ENCODE measurements at places on chromosomes 4 and X.

GRCh38 chrX:43850629-43851028 is 31.6 kb downstream of the MAOB start:
- no peak for DNase-seq

DNA sequence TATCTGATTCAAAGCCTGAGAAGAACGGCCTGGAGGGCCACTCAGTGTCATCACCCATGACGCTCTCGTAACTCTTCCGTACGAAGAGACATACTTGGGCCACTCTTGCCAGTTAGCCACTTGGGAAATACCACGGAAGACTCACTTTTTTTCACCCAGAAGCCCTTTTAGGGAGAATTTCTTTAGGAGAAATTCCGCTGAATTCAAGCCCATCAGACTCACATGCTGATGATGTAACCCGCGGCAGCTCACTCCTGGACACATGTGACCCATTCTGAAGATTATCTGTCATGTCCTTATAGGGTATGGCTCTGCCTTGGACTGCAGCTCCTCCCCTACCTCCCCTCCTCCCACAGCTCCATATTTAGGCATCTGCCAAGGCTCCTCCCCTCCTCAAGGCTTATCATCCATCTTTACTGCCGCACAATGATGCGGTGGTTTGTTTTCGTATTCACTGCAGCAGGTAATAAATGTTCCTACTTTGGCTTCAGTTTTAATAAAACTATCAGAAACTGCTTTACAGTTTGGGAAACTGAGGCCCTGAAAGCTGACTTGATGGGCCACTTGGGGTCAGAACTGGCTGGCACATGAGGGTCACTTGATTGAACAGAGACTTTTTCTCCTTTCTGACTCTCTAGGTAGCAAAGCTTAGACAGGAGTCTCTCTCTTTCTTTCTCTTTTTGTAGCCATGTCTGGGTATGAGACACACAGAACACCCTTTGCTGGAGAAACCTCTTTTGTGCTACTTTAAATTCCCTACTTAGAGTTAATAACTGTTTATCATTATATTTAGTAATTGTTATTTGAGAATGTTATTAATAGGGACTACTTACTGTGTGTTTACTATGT is 42.1 kb downstream of the RHOH start:
- DNase-seq: peak; percentile 66

- DNase-seq: no peak
These were observed 399.2 kb downstream of the IL15 start for GRCh38 chr4:142035566-142035965.

- no peak for DNase-seq
These were observed 100.8 kb downstream of the SYTL5 start for GRCh38 chrX:38106991-38107655.

DNA sequence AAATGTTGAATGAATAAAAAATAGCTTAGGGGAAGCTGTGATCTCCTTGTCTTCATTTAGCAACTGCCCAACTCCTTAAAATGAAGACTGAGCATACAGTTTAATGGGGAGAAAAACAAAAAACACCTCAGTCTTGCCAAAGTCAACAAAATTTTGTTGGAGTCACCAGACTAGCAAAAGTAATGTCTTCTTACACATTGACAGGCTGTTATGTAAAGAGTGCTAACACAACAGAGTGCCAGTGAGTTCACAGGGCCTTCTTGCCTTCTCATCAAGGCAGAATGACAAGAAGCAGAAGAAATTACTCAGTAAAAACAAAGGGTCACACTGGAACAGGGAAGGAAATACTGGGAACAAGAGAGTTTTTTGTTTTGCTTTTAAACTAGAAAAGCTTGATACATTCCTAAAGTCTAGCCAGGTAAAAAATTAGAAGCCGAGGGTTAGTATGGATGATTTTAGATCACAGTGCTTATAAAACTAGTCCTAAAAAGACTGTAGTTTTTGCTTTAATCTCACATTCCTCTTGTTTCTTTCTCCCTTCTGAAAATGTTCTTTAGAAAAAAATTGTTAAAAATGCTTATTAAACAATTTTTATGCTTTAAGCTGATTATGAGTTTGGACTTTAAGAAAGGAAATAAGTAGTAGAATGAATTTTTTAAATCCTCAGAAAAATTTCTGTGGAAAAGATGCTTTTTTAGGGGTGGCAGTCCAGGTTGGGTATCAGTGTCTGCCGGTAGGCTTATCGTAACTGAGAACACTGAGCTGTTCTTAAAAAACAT is 38.7 kb upstream of the FRAS1 start:
- no peak for DNase-seq

DNA sequence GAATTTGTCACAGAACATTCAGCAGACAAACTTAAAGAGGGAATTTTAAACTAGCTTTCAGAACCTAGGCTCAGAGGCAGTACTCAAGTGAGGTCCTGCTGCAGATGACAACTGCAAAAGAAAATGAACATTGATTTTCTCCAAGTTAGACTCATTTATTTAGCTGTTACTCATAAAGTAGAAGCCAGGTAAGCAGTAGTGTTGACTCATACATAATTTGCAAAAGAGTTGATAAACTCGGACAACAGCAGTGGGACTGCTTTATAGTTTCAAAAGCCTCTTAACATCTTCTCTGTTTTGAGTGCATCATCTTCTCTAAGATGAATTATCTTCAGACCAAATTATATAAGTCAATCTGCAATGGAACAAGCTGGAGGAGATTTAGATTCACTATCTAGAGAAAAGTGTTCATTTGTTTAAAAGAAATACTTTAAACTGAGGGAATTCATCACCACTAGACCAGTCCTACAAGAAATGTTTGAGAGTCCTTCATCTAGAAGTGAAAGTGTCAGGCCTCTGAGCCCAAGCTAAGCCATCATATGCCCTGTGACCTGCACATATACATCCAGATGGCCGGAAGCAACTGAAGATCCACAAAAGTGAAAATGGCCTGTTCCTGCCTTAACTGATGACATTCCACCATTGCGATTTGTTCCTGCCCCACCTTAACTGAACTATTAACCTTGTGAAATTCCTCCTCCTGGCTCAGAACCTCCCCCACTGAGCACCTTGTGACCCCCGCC is 49.5 kb downstream of the COQ2 start:
- no peak for DNase-seq

GRCh38 chrX:9609499-9609898 is 144.6 kb downstream of the TBL1X start:
- DNase-seq: no peak

GRCh38 chr4:173859091-173859713 is 329.2 kb upstream of the HAND2 start:
- DNase-seq: no peak

GRCh38 chr4:68123525-68123924 is 6.1 kb downstream of the TMPRSS11F start:
- no peak for DNase-seq

DNA sequence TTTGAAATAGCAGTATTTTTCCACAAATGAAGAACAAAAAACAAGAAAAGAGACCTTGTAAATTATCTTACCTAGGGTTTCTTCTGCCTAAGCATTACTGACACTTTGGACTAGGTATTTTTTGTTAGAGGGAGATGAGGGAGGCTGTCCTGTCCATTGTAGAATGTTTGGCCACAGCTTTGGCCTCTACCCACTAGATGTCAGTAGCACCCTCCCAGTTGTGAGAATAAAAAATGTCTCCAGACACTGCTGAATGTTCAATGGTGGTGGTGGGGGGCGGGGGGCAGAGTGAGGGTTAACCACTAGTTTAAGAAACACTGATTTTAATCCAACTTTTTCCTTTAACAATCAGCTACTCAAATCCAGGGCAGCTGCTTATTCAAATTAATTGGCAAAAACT is 25.8 kb downstream of the OTUD4 start:
- no peak for DNase-seq

- DNase-seq: peak; percentile 37
These were observed 450 bp downstream of the ACSL1 start for GRCh38 chr4:184825141-184825895.

- no peak for DNase-seq
These were observed 108.5 kb downstream of the PHKA2 start for GRCh38 chrX:18875256-18875878.

DNA sequence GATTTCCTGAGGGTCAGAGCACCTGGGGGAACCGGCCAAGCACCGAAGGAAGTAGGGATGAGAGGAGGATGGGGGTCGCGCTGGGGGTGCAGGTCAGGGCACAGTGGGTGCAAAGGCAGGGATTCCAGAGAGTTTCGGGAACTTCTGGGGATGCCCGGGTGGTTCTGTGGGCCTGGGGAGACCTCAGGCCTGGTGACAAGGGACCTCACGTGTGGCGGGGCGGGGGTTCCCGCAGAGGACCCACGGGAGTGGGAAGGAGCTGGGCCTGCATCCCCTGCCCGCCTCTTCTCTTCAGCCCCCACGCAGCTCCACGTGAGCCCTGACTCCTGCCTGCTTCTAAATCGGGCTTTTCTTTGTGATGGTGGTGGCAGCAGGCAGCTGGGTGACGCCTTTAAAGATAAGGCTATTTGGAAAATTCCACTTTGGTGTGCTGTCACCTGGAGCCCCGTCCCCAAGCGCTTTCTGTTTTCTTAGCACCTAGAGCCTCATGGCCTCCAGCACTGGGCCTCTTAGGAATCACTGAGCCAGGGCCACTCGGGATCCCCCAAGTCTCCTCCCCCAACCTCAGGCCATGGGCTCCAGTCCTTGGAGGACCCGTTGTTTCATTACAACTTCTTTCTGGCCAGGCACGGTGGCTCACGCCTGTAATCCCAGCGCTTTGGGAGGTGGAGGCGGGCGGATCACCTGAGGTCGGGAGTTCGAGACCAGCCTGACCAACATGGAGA is 7.1 kb upstream of the TBC1D14 start:
- DNase-seq: no peak

DNA sequence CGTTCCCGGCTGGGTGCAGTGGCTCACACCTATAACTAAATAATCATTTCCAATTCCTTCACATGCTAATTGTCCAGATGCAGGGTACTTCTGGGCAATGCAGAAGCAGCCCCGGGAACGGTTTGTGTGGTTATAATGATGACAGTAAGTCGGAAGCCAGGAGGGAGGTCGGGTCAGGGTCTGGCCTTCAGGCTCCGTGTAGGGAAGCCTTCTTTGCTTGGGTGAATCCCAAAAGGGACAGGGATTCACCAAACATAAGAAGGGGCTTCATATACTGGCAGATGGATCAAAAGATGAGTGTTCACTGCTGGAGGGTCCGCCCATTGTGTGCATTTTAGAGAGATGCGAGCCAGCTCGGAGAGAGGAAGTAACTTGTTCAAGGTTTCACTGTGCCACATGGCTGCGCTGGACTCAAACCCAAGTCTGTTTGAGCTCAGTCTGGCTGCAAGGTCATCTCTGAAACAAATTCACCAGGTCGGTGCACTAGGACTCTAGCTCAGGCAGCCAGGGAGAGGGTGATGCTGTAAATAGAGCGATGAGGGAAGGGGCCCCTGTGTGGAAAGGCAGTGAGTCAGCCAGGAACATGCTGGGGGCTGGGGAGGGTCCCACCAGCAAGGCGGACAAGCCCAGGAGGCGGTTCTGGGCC is 4.8 kb upstream of the KIAA0232 start:
- no peak for DNase-seq

DNA sequence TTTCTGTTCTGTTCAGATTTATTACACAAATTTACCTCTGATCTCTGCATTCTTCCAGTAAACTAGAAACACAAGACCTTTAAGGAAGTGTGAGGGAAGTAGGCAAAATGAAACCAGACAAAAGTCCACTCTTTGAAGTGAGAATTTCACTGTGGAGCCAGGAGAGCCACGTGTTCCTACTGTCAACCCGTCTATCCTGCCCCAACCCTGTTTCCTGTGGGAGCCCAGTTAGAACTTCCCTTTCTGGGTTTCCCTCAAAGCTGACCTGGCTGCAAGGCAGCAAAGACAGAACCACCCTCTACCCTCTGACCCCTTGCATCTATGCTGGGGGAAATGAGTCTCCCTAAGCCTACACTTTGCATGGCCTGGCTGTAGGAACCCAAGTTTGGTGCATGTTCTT is 40.0 kb downstream of the TMEM144 start:
- DNase-seq: no peak

All from stimulated activated CD4-positive, alpha-beta T cell treated with anti-CD3 and anti-CD28 coated beads, Interleukin-12 subunit alpha, Interleukin-12 subunit beta, amount 100 ng/mL, for 48 hours (primary cell).